ENCODE measurements at places on chromosomes 12 and 14.

- DNase-seq = no peak
Measured at GRCh38 chr12:113056381-113056630, 224 bp upstream of the DTX1 start.

GRCh38 chr12:115897729-115898128 is 379.8 kb downstream of the MED13L start:
- DNase-seq = no peak

DNA sequence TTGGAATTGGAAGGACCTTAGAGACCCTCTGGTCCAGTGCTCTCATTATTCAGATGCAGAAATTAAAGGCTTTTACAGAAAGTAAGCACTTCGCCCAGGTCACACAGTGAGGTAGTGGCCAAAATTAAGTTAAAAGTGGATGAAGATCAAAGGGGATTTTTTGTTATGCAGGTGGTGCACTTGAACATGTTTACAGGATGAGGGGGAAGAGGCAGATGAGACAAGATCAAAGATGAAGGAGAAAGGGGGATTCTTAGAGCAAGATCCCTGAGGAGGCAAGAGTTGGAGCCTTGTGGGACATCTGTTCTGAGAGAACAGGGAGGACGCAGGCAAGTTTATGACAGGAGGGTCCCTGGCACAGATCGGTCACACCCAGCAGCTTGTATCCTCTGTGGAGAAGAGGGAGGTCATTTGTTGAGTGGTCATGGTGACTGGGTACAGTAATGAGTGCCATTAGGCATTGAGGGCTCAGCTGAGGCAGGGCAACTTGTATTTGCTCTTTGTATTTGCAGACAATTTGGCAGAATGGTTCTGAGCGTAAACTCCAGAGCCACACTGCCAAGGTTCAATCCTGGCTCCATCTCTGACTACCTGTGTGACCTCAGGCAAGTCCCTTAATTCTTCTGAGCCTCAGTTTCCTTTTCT is 84.0 kb downstream of the BORCS5 start:
- no peak for DNase-seq

DNA sequence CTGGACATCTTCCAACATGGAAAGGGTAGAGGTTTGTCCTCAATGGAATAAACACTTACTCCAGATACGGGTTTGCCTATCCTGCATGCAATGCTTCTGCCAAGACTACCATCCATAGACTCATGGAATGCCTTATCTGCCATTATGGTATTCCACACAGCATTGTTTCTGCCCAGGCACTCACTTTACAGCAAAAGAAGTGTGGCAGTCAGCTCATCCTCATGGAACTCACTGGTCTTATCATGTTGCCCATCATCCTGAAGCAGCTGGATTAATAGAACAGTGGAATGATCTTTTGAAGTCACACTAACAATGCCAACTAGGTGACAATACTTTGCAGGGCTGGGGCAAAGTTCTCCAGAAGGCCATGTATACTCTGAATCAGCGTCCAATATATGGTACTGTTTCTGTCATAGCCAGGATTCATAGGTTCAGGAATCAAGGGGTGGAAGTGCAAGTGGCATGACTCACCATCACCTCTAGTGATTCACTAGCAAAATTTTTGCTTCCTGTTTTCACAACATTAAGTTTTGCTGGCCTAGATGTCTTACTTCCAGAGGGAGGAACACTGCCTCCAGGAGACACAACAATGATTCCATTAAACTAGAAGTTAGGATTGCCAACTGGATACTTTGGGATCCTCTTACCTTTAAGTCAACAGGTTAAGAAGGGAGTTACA is 140.4 kb downstream of the SLC35F4 start:
- no peak for DNase-seq

- no peak for DNase-seq
Measured at GRCh38 chr14:21060614-21061346, 3.2 kb downstream of the RNASE8 start.
